Chondrocyte (in vitro differentiated cells): ENCODE measurements at places on chromosomes 3 and 15.

DNA sequence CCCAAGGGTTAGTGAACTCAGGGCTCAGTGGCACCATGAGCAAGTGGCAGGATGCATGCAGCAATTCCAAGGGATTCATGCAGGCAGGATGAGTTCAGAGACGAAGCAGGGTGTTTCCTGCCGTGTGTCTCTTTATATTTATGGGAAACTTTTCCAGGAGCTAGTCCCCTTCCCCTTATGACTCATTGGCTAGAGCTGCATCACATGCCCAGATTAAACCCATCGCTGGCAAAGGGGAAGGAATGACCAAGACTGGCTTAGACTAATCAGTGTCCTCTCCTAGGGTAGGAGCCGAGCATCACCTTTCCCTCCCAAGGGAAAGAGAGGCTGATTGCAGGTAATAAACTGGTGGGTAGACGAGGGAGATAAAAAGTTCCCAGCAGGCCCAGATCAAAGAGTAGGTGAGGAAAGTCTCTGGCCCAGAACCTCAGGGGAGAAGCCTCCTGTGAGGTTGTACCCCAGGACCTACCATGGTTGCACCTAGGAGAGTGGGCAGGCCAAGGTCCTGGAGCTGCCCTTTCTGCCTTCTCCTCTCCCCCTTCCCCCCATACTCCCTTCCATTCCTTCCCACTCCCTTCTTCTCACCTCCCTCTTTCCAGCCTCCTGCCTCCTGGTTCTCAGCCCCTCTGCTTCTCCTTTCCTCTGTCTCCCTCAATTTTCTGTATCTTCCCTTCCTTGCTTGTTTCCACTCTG is 67.8 kb upstream of the ITGA11 start:
- no peak for DNase-seq

DNA sequence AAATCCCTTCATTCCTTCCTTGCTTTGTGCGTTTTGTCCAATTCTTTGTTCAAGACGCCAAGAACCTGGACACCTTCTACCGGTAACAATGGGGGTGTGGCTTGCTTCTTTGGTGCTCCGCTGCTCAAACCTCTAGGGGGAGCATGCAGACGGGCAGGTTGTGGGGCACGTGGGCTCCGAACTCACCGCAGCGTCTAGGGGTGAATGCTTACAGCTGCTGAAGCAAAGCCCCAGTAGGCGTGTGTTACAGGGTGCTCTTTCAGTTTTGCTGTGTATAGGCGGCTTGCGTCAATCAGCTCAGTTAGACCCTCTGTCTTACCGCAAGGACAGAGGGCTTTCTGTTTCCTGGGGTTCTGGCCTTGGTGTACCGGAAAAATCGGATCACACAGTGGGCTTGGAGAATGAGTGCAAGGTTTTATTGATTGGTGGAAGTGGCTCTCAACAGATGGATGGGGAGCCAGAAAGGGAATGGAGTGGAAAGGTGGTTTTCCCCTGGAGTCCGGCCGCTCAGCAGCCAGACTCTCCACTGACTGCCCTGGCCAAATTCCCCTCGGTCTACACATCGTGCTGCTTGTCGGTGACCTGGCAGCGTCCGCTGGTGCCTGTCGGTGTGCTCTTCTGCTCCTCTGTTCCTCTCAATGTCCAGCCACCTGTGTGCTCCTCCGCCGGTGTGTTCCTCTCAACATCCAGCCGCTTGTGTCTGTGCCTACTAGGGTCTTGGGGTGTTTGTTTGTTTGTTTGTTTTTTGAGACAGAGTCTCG is 1.2 kb upstream of the LRRC34 start:
- no peak for DNase-seq

DNA sequence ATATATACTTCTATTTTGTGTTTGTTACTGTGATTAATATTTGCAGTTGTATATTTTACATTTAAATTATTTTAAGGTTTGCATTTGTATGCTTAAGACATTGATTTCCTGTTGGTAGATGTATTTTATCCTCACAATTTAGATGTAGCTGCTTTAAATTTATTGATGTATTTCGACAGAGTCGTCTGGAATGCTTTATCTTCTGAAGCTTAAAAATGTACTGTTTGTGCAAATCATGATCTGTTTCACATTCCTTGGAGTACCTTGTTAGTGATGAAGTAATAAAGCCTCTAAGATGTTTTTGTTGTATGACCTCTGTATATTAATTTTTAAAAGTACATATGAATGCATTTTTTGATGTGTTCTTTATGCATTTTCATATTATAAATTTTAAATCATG is 1.9 kb downstream of the CHD2 start:
- no peak for DNase-seq

DNA sequence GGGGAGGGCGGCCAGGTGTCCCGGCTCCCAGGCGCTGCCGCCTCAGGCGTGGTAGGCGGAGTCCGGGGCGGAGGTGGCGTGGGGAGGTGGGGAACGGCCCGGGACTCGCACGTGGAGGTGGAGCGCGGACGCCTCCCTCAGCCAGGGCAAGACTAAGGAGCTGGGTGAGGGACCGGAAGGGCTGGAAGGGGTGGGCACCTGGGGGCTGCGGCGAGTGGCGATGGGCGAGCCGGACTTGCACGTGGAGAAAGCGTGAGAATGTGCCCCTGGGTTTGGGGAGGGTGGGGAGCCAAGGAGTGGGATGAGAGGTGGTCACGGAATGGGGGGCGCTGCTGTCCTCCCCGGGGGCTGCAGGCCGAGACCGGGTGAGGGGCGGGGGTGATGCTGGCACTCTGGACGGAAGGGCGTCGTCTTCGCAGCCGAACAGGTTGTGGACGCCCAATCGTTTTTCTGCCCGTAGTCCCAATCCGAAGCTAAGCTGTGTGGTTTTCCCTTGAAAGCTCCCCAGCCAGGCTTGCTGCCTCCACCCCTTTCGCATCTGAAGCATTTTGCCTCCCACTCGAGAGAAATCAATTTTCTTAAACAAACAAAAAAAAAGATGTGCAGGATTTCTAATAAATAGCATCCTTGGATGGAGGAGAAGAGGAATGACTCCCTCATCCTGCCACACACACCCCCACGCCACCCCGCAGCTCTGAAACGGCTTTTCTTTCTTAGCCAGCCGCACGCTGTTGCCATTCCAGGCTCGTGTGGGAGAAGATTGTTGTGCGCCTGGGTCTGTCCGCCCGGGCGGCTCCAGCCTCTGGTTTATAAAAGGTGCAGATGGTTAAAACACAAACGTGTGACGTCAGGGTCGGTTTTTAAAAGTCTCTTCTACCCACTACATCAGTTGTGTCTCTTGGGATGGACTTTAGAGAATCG is 62.5 kb upstream of the ANKRD28 start:
- DNase-seq = no peak

GRCh38 chr15:85112997-85113396 is 131.3 kb downstream of the PDE8A start:
- DNase-seq = no peak

- no peak for DNase-seq
Measured at GRCh38 chr15:71532994-71533393, 277.4 kb upstream of the NR2E3 start.

GRCh38 chr15:40436892-40437751 is 3.6 kb upstream of the BAHD1 start:
- DNase-seq = no peak
